ENCODE measurements at places on chromosomes 1 and 21.

DNA sequence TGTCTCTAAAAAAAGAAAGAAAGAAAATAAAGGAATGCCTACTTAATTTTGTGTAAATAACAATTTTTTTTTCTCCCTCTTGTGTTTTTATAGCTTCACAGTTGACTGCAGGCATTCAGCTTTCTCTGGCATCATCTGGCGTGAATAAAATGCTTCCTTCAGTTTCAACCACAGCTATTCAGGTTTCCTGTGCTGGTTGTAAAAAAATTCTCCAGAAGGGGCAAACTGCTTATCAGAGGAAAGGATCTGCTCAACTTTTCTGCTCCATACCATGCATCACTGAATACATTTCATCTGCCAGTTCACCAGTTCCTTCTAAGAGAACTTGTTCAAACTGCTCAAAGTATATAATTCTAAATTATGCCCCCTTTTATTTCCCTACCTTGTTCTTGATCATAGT is 18.0 kb downstream of the ZMYM1 start:
- DNase-seq, result peak; percentile 94

DNA sequence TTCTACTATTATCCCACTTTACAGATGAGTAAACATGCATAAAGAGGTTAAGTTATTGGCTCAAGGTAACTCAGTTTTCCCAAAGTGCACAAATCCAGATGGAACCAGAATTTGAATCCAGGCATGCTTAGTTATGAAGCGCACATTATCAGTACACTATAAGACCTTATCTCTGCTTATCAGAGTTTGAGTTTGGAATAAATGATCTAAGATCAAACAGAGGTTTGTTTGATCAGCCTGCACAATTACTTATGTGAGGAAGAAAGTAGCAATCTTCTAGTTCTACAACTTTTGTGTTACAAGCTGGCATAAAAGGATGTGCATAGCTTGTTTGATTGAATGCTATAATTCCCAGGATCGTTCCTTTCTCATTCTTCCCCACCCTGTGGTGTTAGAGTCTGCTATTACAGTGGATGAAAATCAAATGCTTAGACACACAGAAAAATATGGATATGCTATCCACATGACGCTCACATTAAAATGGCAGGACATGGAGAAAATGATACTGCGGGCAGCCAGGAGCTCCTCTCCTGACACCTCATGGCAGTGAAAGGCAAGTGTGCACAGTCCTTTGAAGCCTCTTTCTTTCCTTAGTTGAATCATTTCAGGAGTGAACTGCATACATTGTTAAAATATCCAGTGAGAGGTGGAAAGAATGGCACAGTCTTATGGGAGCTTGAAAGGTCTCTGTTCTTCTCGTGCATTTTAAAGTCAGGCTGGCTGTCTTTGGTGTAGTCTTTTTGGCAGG is 23.9 kb upstream of the PBX1 start:
- DNase-seq, result no peak

DNA sequence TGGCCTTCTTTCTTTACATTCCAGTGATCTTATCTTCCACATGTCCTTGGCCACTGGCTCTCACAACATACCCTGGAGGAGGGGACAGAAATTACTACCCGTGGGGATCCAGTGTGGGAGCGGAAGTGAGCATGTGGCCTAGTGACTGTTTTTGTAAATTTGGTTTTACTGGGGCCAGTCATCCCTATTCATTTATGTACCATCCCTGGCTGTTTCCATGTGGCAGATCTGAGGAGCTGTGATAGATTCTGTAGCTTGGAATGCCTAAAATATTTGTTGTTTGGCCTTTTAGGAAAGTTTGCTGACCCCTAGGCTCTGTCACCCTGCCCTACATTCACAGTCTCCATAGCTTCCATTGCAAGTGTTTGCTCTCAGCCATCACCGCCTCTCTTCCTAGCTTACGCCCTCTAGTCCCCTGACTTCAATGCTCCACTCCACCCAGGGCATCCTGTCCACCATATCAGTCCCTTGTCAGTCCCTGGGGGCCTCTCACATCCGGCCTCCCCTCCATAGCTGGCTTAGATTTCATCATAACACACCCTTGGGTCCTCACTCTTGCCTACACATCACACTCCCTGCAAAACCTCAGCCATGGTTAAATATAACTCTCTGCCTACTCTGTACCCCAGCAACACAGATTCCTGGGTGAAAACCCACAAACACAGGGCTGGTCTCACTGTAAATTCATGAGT is 25.8 kb downstream of the DHCR24 start:
- no peak for DNase-seq

DNA sequence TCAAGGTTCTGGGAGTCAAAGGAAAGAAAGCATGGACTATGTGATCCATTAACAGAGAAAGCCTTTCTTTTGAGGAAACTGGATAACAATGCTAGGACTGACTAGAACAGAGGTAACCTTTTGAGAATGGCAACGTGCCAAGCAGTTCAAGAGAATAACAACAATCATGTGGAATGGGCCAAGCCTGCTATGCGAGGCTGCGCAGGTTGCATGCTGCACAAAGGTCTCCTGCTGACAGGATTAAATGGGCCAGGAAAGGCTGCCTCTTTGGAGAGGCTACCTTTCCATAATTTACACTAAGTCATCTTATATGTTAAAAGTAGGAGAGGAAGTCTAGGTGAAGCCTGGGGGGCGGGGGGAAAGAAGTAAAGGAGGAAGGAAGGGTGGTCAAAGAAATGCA is 5.8 kb downstream of the PCNX2 start:
- no peak for DNase-seq

- no peak for DNase-seq
Measured at GRCh38 chr1:246921481-246921880, 10.3 kb downstream of the AHCTF1 start.

DNA sequence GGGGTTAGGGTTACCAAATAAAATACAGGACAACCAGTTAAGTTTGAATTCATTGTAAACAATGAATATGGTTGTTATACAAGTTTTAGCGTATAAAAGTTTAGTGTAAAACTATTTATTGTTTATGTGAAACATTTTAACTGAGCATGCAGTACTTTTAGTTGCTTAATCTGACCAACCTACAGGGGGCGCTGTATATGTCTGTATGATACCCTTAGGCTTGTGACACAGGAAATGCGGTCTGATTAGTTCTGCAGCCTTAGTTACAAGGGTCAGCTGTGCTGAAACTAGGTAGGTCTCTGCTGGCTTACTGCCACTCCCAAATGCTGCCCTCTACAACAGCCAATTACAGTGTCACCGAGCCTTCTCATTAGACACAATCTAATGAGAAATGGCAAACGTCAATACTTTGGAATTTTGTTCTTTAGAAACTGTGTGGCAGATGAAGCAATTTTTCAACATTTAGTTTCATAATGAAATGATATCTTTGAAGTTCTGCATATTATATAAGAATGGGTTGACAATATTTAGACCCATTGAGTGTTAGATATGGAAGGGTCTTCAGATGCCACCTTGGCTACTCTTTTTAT is 56.2 kb downstream of the NTNG1 start:
- DNase-seq, result peak; percentile 30

DNA sequence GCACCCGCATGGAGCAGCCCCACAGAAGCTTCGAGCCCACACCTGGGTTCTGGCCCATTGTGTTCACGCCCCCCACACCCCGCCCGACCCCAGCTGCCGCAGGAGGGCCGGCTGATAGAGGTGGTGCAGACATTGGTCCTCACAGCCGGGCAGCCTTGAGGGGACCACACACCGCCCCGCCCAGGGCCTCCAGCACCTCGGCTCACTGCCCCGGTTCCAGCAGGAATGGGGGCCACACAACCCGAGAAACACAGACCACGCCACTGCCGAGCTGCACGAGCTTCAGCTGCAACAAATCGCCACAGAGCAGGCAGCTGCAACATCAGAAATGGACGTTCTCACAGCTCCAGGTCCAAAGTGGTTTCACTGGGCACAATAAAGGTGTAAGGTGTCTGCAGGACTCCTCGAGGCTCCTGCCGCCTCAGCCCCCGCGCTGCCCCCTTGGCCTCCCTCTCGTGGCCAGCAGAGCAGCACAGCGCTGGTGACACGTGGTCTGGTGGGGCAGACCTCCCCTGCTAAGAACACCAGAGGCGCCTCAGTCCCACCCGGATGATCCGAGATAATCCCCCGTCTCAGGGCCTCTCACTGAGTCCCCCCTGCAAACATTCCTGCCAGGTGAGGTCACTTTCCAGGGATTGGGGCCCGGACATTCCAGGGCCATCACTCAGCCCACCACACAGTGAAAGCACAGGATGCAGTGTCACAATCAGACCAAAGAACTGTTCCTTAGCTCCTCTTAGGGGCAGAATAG is 62.3 kb upstream of the ADARB1 start:
- DNase-seq, result no peak

- DNase-seq, result no peak
Measured at GRCh38 chr1:193113992-193114332, 7.9 kb upstream of the CDC73 start.
